ENCODE measurements at places on chromosomes 2 and 18.

DNA sequence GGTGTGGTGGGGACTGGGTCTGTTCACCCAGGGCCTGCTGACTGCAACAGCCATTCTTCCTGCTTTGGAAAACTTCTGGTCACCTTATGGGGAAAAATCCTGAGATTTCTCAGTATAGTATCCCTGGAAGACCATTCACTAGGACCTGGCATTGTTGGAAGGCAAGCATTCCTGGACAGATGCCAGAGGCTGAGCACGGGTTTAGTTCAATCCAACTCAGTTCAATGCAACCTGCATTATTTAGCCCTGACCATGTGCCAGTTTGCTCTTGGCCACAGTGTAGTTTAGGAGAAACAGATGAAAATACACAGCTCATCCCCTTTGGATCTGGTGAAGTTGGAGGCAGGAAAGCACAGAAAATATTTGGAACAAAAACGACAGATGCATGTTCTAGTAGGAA is 95.9 kb downstream of the LPIN1 start:
- DNase-seq: no peak

GRCh38 chr2:26598336-26598995 is 42.7 kb downstream of the CIB4 start:
- no peak for DNase-seq

DNA sequence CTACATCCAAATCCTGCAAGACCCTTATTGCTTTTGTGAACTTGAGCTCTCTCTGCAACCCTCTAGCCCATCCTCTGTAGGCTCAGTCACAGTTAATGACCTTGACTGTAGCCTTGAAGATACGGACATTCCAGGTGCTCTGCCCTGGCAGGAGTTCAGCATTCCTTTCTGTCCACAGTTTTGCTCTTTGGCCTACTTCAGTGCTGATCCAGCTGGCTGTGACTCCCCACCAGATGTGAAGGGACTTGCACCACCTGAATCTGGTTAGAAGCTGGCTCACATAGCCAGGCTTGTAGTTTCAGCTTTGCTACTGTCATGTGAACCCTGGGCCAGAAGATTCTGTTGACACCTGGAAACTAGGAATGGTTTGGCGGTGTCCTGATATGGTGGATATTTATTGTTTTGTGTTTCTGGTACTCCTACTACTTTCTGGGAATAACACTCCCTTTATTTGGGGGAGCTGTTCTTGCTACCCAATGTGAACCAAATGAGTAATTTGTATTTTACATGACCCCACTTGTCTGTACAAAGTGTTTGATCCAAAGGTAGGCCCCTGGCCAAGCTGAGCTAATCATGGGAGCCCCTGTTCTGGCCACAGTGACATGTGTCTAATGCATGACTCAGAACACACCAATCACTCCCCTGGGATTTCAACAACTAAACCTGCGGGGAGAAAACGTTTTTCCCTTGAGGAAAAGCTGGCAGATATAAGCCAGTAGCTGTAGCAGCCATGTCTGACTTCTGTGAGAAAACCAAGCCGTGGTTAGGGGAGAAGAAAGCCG is 73.4 kb downstream of the CDCA7 start:
- peak; percentile 32 for DNase-seq

GRCh38 chr2:42055573-42056514 is 8.0 kb downstream of the PKDCC start:
- no peak for DNase-seq
